ENCODE measurements at places on chromosomes 12 and 14.

- no peaks in the 10 kb centered on the region for H3K27me3 ChIP-seq
- no peak overlapping the region for H3K4me3 ChIP-seq
- no peak for DNase-seq
- no peaks in the 10 kb centered on the region for H3K4me1 ChIP-seq
These were observed 21.0 kb downstream of the DIO3 start for GRCh38 chr14:101582294-101582693.

DNA sequence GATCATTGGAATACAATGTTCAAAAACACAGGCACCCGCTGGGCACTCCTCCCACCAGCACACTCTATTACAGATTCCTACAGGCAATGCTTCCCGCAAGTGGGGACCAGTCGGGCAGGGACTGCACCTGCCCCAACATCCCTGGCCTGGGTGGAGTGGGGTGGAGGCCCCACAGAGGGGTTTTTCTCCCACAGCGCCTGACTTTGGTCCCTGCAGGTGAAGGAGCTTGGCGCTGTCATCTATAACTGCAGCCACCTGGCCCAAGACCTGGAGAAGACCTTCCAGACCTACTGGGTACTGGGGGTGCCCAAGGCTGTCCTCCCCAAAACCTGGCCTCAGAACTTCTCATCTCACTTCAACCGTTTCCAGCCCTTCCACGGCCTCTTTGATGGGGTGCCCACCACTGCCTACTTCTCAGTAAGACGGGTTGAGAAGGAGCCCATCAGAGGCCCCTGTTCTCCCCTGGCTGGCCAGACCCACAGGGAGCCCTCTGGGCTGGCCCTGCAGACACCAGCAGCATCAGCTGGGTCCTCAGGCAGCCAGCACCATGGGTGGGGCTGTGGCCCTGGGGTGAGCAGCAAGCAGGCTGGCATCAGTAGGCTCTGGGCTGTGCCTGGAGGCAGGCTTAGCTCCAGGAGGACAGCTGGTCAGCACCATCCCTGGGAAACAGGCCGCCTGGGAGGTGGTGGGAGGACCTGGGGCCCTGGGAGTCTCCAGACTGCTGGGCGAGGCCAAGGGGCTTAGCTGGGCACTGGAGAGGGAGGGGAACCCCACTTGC is 6.0 kb downstream of the PLD4 start:
- no peaks in the 10 kb centered on the region for H3K27me3 ChIP-seq
- H3K36me3 ChIP-seq, result no peaks in the 10 kb centered on the region
- no peak for DNase-seq

- no peaks in the 10 kb centered on the region for H3K27me3 ChIP-seq
- no peak overlapping the region for H3K4me3 ChIP-seq
- no peaks in the 10 kb centered on the region for H3K36me3 ChIP-seq
- H3K4me1 ChIP-seq, result no peaks in the 10 kb centered on the region
These were observed 155.4 kb upstream of the PDE3A start for GRCh38 chr12:20212658-20213555.

GRCh38 chr12:2485681-2486080 is 309.1 kb upstream of the FKBP4 start:
- no peak for DNase-seq
- H3K27ac ChIP-seq, result no peak overlapping the region
- H3K27me3 ChIP-seq, result no peaks in the 10 kb centered on the region
- no peaks in the 10 kb centered on the region for H3K36me3 ChIP-seq
- no peak overlapping the region for H3K4me3 ChIP-seq

- H3K36me3 ChIP-seq, result no peaks in the 10 kb centered on the region
- no peak overlapping the region for H3K27ac ChIP-seq
- peaks cover 33% of the 10 kb centered on the region for H3K27me3 ChIP-seq
- DNase-seq, result no peak
These were observed 2.5 kb downstream of the IFI27 start for GRCh38 chr14:94113073-94113472.

GRCh38 chr12:8867786-8868185 is 45.4 kb downstream of the A2ML1 start:
- H3K27ac ChIP-seq, result no peak overlapping the region
- DNase-seq, result no peak
- H3K4me1 ChIP-seq, result no peaks in the 10 kb centered on the region
- H3K36me3 ChIP-seq, result no peaks in the 10 kb centered on the region
- no peak overlapping the region for H3K4me3 ChIP-seq
